ENCODE measurements at places on chromosomes 4 and X.

- DNase-seq: no peak
These were observed 83.9 kb downstream of the PTTG2 start for GRCh38 chr4:38044060-38044459.

DNA sequence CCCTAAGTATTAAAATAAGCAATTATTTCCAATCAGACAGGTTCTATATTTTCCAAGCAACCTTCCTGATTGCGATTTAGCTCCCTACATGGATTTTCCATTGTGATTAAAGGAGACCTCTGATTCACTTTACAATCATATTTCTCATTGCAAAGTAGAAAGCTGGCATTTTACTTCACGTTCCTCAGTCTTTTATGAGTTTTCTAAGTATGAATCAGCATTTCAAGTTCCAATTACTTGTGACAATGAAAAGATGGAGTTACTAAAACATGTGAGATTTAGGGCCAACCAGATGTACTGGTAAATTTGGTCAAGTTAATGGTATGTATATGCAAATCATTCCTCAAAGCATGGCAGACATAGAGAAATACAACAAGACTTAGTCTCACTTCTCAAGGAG, 206.2 kb downstream of the KCNIP4 start:
- no peak for DNase-seq

GRCh38 chr4:168584321-168584771, 87.5 kb downstream of the PALLD start:
- DNase-seq: no peak

DNA sequence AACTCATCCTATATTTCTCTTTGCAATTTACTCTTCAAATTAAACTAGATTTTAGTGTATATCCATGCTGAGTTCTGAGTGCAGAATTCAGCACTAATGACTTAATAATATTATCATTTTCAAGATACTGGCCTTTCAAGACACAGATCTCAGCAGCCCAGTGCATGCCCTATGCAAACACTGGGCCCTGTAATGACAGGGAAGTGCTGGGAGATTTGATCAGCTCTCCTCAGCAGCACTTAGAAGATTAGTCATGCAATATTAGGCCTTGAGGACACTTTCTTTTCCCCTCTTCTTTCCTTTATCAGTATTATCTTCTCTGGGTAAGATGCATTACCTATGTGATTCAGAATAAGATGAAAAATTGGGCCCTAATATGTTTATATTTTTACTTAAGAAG, 207.1 kb downstream of the PPP3CA start:
- DNase-seq: no peak

GRCh38 chrX:119686087-119686691, 6.8 kb downstream of the SEPTIN6 start:
- DNase-seq: no peak

DNA sequence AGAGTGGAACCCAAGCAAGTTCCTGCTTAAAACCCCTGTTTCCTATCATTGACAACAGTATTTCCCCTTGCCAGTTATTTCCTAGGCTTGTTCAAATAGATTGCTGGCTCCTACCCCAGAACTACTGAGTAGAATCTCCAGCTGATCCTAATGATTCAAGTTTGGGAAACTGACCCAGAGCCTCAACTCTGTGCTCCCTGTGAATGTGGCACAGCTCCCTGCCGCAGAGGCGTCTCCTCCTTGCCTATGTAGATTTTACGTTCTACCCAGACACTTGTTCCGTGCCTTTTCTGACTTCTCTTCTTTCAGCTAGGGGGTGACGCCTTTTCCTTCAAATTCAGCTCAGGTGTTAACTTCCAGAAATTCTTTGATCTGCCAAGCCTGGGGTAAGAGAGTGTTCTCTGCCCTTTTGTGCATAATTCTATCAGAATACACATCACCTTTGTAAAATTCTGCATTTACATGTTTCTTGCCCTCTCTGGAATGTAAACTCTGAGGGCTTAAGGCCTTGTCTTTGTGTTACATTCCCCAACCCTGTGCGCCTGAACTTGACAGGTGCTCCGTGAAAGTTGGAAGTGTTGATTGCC, 4.4 kb downstream of the LSM6 start:
- DNase-seq: no peak

- DNase-seq: no peak
These were observed 328.8 kb downstream of the ZNF674 start for GRCh38 chrX:46216406-46216805.

- no peak for DNase-seq
These were observed 29.8 kb downstream of the SPANXA2 start for GRCh38 chrX:141619336-141619735.

- DNase-seq: no peak
These were observed 115.0 kb downstream of the TRIML1 start for GRCh38 chr4:188254211-188254610.

- no peak for DNase-seq
These were observed 1667.9 kb upstream of the PCDH7 start for GRCh38 chr4:29052266-29052665.

DNA sequence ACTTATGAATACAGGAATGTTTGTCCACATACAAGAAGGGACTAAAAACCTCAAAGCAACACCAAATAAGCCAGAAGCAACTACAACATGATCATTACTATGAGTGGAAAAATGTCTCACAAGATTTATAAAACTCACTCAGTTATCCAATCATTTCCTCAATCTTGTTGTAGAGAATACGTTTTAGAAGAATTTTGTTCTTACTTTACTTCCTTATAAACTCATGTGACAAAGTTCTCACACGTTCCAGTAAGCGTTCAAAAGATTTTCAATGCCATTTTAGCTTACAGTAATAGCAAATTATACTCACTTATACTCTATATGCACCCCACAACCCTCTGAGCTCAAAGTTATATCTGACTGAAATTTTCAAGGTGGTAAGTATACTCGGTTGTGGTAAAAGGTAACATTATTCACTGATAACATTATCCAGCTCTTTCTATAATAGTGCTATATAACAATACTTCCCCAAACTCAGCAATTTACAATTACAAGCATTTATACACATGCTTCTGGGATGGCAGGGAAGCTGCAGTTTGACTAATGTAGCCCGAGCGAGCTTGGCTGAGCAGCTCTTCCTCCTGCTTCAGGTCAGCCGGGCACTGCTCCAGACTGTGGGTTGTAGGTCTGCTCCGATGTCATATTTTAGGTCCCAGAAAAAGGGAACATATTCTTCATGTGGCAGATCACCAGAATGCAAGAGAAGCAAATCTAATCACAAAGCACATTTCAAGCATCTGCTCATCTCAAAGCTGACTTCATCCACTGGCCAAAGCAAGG, 226.3 kb downstream of the RCHY1 start:
- no peak for DNase-seq

DNA sequence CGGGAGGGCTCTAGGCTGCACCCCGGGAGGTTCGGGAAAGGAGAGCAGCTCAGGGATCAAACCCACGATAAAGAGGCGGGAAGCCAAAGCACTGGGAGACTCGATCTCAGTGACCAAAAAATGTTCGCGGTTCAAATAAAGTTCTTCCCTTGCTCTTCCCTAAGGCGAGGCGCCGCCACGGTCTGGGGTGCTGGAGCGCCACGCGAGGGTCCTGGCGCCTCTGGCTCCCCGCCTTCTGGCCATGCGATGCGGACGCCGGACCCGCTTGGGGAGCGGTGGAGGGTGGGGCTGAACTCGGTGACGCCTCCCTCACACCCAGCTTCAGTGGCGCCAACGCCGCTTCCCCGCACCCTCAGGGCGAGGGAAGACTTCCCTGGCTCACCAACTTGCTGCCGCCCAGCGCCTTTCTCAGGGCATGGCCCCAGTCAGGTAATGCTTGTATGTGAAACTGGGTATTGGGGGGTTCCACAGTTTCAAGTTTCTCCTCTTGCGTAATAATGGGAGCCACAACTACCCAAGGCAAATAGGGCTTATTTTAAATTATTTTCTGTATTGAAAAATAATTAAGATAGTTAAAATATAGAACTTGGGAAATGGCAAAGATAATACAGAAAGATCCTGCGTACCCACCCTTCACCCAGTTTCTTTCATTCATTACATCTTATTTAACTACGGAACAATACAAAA, at the start of gene QRFPR:
QRFPR (minus strand) TSS at position 243 of the 687 bp plus-strand sequence. CDS start 371 bp downstream, outside the sequence.
- no peak for DNase-seq

DNA sequence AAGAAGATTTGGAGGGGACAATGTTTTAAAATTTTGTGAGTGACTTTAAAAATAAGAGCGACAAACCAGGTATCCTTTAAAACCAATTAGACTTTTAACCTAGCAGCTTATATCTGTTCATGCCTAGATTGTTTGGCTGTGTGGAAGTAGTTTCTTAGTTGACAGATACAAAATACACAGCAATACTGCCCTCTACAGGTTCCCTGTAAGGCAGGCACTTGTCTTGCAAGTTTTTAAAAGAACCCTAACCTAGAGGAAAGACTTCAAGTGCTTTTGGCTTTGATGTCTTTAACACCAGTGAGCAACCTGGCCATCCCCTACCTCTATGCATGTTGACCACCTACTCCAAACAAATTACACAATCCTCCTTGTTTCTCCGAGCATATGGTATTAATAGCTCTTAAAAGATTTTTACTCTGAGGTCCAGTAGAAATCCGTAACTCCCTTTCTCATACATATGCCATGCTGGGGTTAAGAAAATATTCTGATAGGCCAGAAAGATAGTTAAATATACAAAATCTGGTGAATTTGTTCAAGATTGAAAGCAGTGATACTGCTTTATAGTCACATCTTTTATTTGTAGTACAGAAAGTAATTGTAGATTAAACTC, 273.0 kb downstream of the ARHGAP24 start:
- no peak for DNase-seq

DNA sequence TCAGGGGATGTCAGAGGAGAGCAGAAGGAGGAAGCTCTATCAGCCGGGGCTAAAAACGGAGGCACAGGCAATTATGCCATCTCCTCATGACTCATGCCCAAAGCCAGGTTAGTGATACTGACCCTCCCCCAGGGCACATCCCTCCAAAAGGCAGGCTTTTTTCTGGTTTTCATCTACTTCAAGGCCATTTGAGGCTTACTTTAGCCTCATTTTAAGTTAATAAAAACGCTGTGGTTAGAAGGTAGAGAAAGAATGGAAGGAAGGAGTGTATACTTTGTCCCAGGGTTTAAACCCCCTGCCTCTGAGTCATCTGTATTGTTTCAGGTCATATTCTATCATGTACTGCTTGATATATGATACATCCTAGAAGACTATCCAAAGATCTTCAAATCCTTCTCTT, 89.7 kb upstream of the NDP start:
- no peak for DNase-seq

GRCh38 chr4:151284534-151285245, 7.7 kb downstream of the PRSS48 start:
- no peak for DNase-seq

GRCh38 chr4:133808151-133808550, 393.4 kb downstream of the PABPC4L start:
- no peak for DNase-seq

- DNase-seq: no peak
These were observed 168.9 kb downstream of the TRIML1 start for GRCh38 chr4:188308142-188308541.

GRCh38 chr4:169657470-169658107, 37.2 kb downstream of the CLCN3 start:
- DNase-seq: no peak

DNA sequence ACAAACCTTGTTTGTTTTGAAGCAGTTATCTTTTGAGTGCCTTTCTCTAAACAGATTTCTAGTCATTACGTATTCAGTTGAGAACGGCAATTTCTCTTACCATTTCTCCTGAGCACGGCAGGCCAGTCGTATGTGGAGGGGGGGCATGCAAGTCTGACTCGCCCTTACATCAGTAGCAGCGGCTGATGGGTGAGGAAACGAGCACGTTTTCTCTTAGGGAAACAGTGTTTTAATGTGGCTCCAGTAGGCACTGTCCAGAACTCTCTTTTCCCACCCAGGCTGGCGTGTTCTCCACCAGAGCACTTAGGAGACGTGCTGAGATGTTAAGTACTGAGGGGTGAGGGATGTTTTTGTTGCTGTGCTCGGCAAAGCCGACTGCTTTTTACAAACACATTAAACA, 240.5 kb downstream of the STIM2 start:
- DNase-seq: no peak

GRCh38 chrX:101749436-101749835, 89.8 kb upstream of the ARMCX2 start:
- DNase-seq: no peak

GRCh38 chr4:152045449-152045806, 284.6 kb upstream of the GATB start:
- no peak for DNase-seq

- no peak for DNase-seq
These were observed 789 bp downstream of the ARHGAP10 start for GRCh38 chr4:147732518-147733235.

DNA sequence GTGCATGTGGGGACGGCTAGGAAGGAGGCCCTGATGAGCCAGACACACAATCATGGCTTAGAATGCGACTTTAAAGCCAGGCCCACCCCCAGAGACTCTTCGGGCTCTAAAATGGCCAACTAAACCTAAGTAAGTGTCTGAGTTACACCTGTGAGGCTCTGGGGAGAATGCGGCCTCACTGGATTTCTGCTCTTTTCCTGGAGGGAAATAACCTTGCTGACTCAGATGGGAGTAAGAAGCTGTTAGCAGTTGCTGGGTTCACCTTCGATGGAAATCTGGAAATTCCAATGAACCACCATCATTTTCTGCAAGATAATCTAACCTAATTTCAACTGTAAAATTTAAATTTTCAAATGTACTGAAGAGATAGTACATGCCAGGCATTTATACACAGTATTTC, 97.6 kb upstream of the MAML3 start:
- DNase-seq: no peak

- DNase-seq: no peak
These were observed 54.1 kb downstream of the XAGE2 start for GRCh38 chrX:52422884-52423283.

GRCh38 chr4:11769434-11769833, 340.7 kb upstream of the HS3ST1 start:
- DNase-seq: no peak

DNA sequence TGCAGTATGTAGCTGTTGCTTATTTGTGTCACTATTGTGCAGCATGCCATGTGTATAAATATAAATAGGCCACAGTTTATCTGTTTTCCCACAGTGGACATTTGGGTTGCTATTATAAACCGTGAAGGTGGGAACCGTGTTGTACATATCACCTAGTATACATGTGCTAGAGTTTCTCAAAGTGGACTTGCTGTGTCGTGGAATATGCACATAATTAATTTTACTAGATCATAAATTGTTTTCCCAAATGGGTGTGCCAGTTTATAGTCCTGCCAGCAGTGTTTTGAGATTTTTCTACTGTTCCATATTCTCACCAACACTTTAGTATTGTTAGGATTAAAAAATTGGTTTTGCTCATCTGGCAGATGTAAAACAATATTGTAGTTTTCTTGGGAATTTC, 38.5 kb downstream of the PRIMPOL start:
- DNase-seq: no peak

DNA sequence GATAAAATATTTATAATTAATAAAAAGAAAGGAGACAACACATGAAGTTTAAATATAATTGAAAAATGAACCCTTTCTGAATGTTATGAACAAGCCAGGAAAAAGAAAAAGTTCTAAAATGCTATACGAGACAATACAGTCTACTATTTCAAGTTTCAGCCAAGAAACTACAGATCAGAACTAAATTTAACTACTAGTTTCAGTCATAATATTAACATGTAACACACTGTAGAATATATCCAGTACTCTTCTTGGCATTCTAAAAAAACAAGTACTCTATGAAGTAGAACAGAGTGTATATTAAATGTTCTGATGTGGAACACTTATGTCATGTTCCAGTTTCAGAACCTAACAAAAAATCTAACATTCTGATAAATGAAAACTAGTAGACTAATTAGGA, 679.7 kb downstream of the FAT4 start:
- DNase-seq: no peak

All from stimulated activated CD4-positive, alpha-beta T cell treated with anti-CD3 and anti-CD28 coated beads, Interleukin-1b, Interleukin-23, amount 100 ng/mL, for 1 hour (primary cell).